ENCODE measurements at places on chromosomes 11 and 22. TPM values are rescaled to one million over a fixed set of nuclear protein-coding genes. Genes with fewer than 3 reads are reported as not detected.

CBY1 gene
- 35.4 TPM for total RNA-seq

- no peak for DNase-seq
These were observed 3.4 kb upstream of the OR4C6 start for GRCh38 chr11:55658608-55659007.

GRCh38 chr11:70071996-70072395, 6.1 kb upstream of the ANO1 start:
- DNase-seq: no peak

DNA sequence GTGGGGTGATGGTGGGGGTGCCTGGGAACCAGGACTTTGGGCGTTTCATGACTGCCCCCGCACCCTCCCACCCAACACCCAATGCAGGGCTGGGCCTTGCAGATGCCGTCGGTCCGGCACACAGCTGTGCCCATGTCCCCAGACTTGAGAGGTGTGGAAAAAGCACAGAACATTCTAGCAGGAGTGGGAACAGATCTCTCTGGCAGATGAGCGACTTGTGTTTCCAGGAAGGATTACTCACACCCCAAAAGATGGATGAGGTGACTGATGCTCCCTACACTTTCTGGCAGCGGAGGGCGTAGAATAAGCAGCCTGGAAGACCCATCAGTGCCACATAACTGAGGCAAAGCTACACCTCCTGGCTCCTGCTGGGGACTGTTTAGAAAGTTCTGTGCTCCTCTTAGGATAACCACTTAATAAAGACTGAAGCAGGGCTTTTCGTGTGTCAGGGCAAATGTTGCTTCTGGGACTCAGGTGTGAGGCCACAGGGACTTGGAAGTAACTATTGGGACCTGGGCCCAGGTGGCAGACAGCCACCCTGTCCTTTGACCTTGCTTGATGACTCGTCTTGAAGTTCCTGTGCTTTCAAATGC, 24.2 kb downstream of the FBLN1 start:
- no peak for DNase-seq

LRRC32 gene
- total RNA-seq: 25.1 TPM

CRYBB2 gene
- total RNA-seq: not detected

DNA sequence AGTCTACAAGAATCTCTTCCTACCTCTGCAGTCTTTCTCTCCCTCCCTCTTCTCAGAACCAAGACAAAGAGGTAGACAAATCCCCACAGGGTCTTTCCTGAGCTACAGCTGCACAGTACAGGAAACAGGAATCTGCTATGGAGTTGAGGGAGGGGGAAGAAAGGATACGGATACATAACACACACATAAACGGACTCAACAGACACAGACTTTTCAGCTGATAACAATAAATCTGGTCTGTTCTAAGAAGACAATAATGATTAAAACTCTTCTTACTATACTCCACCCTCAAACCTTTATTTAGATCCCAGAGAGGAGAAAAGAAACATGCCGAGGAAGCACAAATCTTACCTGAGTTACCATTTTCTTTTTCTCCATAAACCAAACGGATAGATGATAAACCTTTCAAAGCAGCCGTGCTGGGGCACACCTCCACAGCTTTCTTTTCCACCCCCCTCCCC, 122.2 kb downstream of the APOL5 start:
- DNase-seq: no peak

TMEM191B gene
- not detected for total RNA-seq

GRCh38 chr11:27183672-27184457, 143.2 kb downstream of the BBOX1 start:
- peak; percentile 37 for DNase-seq

DNA sequence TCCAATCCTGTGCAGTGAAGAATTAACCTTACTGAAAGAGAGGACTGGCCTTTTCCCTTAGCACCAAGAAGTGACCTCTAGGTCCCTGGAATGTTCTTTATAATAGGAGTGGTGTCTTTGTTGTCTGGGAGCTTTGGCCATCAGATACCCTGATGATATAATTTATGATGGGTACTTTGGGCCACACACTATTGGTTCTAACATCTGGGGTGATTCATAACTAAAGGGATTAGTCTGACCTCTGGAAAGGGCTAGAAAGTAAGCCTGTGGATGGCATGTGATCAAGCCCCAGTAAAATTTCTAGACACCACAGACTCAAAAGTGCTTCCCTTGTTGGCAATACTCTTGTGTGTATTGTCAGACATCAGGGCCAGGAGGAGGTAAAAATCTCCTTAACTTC, 891.2 kb downstream of the KCNA4 start:
- no peak for DNase-seq

KCNQ1 gene
- 31.1 TPM for total RNA-seq

- DNase-seq: no peak
These were observed 16.8 kb downstream of the SDHD start for GRCh38 chr11:112103446-112103845.

KIF18A gene
- total RNA-seq: 0.10 TPM

CALCA gene
- total RNA-seq: 0.28 TPM

DNA sequence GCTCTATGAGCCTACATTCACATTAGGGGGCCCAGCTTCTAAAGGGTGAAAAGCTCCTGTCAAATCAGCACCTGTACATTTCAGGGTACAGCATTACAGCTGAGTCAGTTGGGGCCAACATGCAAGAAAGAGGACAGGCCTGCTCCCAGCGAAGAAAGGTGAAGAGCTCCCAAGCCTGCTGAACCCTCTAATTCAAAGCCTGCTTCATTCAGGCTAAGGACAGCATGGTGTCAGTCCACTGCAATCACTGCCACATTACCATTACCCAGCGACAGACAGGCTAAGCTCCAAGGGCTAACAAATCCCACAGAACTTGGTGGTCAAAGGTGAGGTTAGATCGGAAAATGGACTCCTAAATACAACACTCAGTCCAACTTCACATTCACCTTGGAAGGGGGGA, 65.4 kb upstream of the CHRM4 start:
- DNase-seq: no peak

- DNase-seq: peak; percentile 69
These were observed 51.4 kb downstream of the JAM3 start for GRCh38 chr11:134120143-134120850.

VSIG10L2 gene
- not detected for total RNA-seq

DNA sequence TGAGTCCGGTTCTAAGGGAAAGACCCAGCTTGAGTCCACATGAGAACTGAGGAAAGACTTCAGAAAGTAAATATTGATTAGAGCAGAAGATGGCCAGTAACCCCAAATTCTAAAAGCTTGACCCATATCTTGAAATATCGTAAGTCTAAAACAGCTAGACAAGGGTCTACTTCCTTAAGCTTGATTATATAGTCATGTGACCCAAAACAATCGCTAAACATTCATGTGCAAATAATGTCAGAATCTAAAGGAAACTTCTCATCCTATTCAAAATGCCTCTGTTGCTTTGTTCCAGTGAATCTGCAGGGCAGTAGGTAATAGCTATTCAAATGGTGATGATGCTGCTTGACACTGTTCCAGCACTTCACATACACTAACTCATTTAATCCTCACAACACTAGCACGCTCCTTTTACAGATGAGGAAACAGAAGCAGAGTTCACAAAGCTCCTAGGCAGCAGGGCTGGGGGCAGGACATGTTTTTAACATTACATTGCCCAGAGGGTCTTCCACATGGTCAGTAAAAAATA, 52.6 kb downstream of the TCF20 start:
- DNase-seq: no peak

GRCh38 chr11:116535994-116536393, 236.8 kb downstream of the BUD13 start:
- no peak for DNase-seq

OR51E2 gene
- total RNA-seq: 0.50 TPM

ZP1 gene
- total RNA-seq: not detected

- no peak for DNase-seq
These were observed 103.7 kb downstream of the LRRC32 start for GRCh38 chr11:76566811-76567210.

- DNase-seq: peak; percentile 78
These were observed 3.1 kb upstream of the ADORA2A start for GRCh38 chr22:24424001-24424900.

- no peak for DNase-seq
These were observed 12.7 kb downstream of the SDHAF2 start for GRCh38 chr11:61442616-61443015.

DNA sequence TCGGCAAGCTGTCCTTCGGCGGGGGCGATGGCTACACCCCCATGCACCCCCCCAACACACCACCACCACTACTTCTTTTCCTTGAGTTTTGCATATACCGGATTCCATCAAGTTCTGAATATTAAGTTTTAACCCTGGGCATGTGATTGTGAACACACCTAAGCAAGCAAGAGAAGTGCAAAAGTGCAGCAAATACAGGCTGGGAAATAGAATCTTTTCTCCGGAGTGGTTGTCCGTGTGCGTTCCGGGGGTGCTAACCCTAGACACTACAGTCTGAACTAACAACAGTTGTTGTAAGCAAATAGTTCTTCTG, 574 bp downstream of the PRSS23 start:
- no peak for DNase-seq

- no peak for DNase-seq
These were observed 23.9 kb downstream of the MYO7A start for GRCh38 chr11:77151804-77152509.

- DNase-seq: no peak
These were observed 24.7 kb downstream of the PC start for GRCh38 chr11:66933531-66933930.

DNA sequence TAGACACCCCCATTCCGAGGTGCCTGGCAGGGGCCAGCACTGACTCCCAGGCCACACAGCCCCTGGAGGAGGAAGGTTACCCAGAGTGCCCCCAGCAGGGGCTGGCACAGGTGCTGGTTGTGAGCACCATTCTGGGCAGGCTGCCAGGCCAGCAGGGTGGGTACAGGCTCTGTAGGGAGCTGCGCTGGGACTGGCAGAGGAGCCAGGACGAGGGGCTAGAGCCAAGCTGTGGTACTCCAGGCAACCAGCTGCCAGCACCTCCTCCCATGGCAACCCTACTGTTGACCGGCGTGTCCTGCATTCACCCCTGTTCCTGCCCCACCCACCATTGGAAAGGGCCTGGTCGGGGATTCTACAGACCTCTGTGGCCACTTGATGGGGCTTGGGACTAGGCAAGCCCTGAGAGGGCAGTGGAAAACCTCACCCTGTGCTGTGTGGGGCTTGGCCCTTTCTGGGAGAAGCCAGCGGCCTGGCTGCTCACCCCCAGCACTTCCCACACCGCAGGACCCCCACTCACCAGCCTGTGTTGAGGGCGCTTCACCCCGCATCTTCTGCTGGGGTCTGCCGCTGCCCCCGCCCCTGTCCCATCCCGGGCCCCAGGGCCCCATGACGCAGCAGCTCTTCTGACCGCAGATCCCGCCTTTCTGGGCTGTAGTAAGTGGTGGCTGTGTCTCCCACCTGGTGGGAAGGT, 1.9 kb downstream of the CLDN5 start:
- DNase-seq: peak; percentile 49

ABCC8 gene
- 2.8 TPM for total RNA-seq

- no peak for DNase-seq
These were observed 35.9 kb downstream of the ARAP1 start for GRCh38 chr11:72716290-72716689.

- no peak for DNase-seq
These were observed 101.6 kb upstream of the AKIP1 start for GRCh38 chr11:8809241-8809938.

GRCh38 chr11:73382183-73382582, 6.0 kb downstream of the RELT start:
- DNase-seq: no peak

DNA sequence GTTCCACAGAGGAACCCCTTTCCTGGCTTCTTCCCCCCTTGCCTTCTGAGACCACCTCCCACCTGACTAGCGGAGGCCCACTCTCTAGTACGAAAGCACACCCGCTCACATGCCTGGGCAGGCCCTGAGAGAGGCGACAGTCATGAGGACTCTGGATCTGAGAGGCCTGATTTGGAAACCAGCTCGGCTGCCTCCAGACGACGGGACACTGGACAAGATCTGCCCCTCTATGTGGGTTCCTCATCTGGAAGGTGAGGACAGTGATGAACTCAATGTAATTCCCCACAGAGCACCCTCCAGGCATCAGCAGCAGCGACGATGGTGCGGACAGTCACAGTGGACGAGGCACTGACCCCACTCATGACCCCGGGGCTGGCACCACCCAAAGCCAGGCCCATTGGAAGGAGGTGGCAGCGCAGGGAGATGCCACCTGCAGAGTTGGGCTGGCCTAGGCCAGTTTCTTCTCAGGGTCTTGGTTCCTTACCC, 7.5 kb downstream of the SULT4A1 start:
- no peak for DNase-seq

- DNase-seq: no peak
These were observed 72.7 kb upstream of the PPP6R3 start for GRCh38 chr11:68387840-68388239.

- no peak for DNase-seq
These were observed 217.6 kb downstream of the CADM1 start for GRCh38 chr11:115286614-115287013.

CARD16 gene
- 9.1 TPM for total RNA-seq

- DNase-seq: no peak
These were observed 153.5 kb downstream of the OR4C45 start for GRCh38 chr11:50186146-50186545.

CYTH4 gene
- 57.8 TPM for total RNA-seq

DNA sequence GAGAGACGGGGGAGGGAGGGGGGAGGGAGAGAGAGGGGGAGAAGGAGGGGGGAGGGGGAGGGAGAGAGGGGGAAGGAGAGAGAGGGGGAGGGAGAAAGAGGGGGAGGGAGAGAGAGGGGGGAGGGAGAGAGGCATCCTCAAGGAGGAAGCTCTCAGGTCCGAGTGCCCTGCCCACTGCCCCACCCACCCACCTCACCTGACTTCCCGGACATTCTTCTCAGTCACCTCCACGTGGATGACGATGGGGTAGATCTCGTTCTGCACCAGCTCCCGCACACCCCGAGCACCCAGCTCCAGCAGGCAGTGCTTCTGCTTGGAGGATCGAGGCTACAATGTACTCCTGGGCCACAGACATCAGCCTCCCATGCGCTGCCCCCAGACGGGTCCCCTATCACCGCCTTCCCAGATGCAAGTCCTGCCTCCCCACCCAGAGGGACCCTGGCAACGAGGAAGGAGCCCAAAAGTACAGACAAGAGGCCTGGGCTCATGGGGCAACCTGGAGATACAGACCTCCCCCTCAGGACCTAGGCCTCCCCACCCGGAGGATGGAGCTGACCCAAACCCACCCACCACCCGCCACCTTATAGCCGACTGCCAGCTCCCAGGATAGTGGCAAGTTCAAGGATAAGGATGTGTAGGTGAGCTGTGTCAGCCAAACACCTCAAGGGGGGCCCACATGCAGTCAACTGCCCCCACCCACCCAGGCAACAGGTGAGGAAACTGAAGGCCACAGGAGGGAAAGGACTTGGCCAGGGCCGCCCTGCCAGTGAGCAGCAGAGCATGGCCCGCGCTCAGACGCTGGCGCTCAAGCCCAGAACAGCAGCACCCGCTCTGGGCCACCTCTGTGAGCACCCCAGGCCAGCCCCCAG, 5.6 kb upstream of the MFNG start:
- no peak for DNase-seq

- DNase-seq: no peak
These were observed 66.7 kb downstream of the MICAL3 start for GRCh38 chr22:17957693-17958092.

Measured in heart left ventricle (tissue), 16 donors.